ENCODE measurements at places on chromosomes 2 and 18.
A peak's percentile ranks its signal among the peaks of the same experiment; 100 is the strongest.

GRCh38 chr2:216535454-216535995 lies 36.9 kb downstream of the RPL37A start:
- peak; percentile 64 for DNase-seq

DNA sequence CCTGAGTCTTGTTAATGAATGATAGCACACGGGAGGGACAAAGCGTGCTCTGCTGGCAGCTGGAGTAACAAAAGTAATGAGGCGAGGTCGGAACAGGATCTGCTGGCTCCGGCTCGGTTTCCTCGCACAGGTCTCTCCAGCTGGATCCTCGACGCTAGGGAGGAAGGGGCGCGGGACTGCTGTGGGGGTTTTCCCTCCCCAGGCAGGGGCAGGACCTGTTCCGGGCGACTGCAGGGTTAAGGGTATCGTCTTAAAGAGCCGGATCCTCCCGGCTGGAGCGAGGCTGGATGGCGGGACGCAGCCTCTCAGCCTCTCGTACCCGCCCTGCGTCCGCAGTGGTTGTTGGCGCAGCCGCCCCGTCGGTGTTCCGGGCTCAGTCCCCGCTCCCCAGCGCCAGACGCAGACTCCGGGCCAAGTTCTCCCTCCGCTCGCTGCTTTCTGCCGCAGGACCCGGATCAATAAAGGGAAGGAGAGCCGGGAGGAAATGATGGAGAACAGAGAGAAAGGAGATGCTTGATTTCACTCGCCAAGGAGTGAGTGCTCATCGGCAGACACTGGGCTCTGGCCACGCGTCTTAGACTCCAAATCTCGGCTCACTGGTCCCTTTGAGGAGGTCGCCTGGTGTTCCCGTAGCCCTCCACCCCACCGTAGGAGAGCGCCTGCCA lies 1.1 kb upstream of the LIPG start:
- no peak for DNase-seq

DNA sequence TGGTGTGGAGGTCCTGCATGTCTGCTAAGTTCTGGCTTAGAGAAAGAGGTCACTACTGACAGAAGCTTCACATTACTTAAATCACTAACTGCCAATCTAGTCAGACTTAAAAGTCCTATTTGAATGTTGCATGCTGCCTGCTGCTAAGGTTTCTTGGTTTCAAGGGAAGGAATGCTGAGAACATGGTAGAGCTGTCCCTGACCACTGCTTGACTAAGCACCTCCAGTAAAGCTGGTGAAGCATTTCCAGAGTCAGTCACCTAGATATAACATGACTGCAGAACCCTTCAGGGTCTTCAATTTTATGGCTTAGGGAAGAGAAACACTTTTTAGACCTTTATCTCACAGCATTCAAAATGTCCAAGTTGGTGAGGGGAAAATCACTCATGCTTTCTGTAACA lies 2178.3 kb upstream of the PIK3C3 start:
- DNase-seq, result no peak

GRCh38 chr2:104755026-104755878 lies 98.7 kb upstream of the POU3F3 start:
- DNase-seq, result no peak

- DNase-seq, result no peak
These were observed 101.2 kb downstream of the PTPN4 start for GRCh38 chr2:119860924-119861323.

Measured in fibroblast of the conjunctiva (primary cell).